ENCODE measurements at places on chromosomes 3 and 15.
A peak's percentile ranks its signal among the peaks of the same experiment; 100 is the strongest.

- DNase-seq: no peak
Measured at GRCh38 chr15:70875001-70875782, 17.0 kb downstream of the THAP10 start.

DNA sequence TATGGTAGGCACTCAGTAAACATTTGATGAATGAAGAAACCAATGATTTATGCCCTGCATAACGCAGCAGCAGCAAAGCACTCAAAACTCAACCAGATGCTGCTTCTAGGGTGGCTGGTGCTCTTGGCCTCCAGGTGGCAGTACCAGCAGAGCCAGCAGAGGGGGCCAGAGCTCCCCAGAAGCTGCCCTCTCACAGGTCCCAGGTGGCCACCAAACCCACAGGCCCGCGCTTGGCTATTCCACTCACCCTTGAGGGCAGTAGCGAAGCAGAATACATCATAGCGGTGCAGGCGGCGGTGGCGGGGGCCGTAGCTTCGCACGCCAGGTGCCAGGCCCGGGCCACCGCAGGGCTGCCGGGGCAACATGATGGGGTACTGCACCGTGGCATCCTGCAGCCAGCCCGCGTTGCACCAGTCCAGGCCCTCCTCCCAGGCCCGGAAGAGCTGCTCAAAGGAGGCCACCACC lies 16.6 kb downstream of the HAPLN3 start:
- DNase-seq: peak; percentile 77

GRCh38 chr3:79937567-79937966 lies 169.8 kb upstream of the ROBO1 start:
- no peak for DNase-seq

GRCh38 chr3:9397906-9398699 lies 688 bp downstream of the SETD5 start:
- no peak for DNase-seq

GRCh38 chr3:134904241-134904771 lies 109.2 kb downstream of the EPHB1 start:
- no peak for DNase-seq

DNA sequence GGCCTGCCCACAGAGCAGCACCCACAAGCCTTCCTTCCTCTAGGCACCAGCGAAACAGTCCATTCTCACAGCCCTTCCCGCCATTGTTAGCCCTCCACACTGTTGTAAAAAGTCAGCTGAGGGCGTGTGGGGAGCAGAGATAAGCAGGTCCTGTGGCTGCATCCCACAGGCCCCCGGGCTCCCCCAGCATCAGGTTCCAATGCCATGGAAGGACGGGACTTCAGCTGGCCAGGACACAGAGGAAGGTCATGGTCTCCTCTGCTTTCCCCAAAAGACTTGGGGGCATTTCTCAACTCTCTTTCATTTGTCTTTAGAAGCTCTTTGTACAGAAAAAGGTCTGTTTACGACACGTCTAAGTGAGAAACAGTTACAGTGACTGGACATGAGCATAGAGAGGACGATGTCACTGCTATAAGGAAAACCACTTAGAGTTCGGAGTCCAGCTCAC lies 85.2 kb upstream of the HERC1 start:
- no peak for DNase-seq

GRCh38 chr3:52393131-52393807 lies 51.6 kb downstream of the SEMA3G start:
- no peak for DNase-seq

GRCh38 chr3:115418583-115418982 lies 204.7 kb upstream of the GAP43 start:
- DNase-seq: no peak

- peak; percentile 13 for DNase-seq
Measured at GRCh38 chr3:64685331-64685799, 2.4 kb downstream of the ADAMTS9 start.

- no peak for DNase-seq
Measured at GRCh38 chr15:100806157-100806556, 73.5 kb upstream of the ALDH1A3 start.

- DNase-seq: no peak
Measured at GRCh38 chr15:48641416-48641815, 4.1 kb downstream of the FBN1 start.

DNA sequence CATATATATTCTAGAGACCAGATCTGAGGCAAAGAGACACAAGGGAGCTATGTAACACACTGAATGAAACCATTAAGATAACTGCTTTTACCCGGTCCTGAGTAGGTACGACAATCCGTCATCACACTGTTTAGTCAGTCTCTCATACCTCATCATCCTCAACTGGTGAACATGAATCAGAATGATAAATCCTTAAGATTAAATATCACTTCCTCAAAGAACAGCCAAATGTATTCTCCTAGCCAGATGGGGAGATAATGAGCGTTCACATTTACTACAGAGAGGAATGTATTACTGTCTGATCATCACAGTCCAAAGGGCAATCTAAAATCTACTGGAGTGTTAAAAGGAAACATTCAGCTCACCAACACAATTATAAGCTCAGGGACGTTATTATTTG lies 319.4 kb upstream of the STAC start:
- no peak for DNase-seq

DNA sequence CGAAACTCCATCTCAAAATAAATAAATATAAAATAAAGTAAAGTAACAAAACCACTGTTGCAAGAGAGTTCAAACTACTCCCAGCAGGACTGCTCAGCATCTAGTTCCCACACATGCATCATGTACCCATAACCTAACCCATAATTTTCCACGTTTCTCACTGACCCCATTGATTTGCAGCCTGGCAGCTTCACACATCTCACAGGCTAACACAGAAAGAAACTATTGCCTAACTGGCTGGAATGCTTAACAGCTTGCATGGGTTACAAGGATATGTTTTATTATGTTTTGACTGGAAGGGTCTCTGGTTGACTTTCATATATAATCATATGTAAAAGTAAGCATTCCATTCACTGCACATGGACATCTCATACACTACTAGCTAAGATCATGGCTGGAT lies 55.6 kb upstream of the TBC1D23 start:
- no peak for DNase-seq

DNA sequence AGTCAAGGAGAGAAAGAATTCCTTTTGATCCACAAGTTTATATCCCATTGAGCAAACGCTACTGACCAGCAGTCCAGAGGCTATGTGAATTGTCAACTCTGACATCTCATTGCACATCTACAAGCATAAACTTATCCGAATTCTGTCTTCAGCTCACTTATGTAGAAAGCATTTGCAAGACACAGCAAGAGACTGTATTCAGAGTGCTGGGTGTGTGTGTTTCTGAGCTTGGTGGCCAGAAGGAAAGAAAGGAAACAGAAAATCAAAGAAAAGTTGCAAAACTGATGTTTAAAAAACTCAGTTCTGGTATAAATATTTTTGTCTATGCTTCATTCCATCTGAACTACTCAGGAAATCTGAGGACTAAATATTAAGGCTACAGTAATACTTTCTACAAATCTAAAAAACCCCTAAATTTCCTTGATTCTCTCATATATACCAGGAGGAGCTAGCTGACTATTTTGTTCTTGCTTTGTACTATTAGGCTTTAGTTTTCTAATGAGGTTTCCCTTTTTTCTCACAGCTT lies 45.5 kb downstream of the LSAMP start:
- no peak for DNase-seq

DNA sequence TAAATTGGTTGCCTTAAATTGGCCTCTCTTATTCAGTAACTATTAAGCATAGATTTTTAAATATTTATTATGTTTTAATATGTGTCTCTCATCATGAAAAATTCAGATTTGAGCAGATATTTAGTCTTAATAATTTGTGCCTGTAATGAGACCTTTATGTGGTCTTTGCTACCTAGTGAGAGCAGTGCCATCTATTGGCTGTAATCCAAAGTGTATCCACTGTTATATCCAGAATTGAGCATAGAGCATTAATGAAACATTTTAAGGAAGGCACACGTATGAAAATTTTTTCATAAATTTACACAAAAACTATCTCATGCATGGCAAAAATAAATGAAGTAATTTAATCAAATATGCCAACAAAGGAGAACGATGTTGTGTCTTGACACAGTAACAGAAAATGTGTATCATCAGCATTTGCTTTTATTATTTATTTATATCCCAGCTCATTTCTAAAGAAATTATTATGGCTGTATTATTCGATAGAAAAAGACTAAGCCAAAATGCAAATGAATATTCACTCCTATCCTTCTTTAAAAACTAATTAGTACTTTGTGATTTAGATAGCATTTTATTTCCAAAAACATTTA lies 203.5 kb downstream of the RSRC1 start:
- DNase-seq: peak; percentile 7

DNA sequence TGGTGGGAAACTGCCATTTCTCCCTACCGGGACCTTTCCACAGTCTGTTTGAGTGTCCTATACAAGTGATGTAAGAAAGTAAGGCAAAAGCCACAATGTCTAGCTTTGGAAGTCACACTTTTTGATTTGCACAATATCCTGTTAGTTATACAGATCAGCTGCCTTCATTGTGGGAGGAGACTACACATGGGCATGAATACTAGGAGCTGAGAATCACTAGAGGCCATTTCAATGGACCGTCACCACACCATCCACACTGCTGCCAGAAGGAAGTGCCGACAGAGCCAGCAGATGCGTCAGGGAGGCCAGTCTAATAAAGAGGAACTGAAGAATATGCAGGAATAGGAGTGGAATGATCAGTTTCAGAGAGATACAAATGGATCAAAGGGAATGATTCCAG lies 65.8 kb downstream of the SCN11A start:
- no peak for DNase-seq

- DNase-seq: no peak
Measured at GRCh38 chr15:38535491-38536200, 29.0 kb downstream of the RASGRP1 start.

- no peak for DNase-seq
Measured at GRCh38 chr15:43878446-43878845, 51.6 kb downstream of the WDR76 start.

- no peak for DNase-seq
Measured at GRCh38 chr3:152636651-152637050, 198.3 kb upstream of the P2RY1 start.

DNA sequence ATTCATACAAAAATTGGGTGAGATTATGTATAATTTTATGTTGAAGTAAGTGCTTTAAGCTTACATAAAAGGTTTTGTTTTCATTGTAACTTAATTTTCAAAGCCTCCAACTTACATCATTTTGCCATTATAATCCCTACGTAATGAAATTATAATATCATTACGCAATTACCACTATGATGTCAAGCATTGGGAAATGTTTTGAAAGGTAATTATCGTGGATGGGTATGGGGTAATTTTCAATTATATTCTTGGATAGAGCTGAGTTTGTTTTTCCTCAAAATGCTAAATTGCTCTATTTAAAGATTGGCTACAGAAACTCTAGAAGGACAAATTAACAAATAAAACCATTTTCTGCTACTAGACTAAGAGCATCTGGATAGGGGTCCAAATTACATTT lies 80.2 kb upstream of the FAM3D start:
- no peak for DNase-seq

- peak; percentile 25 for DNase-seq
Measured at GRCh38 chr15:100113351-100114080, 228.3 kb downstream of the ADAMTS17 start.

DNA sequence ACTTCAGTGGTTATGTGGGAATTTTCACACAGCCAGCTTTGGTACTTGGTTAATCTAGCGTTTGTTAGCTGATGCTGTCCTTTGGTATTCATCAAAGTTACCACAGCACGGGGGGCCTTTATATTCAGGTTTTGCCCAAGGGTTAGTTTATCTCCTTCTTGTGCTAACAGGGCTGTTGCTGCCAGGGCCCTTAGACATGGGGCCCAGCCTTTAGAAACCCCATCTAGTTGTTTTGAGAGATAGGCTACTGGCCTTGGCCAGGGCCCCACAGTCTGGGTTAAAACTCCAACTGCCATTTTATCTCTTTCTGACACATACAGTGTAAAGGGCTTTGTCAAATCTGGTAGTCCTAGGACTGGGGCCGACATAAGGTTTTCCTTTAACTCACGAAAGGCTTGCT lies 7.5 kb upstream of the DNAAF4 start:
- no peak for DNase-seq

DNA sequence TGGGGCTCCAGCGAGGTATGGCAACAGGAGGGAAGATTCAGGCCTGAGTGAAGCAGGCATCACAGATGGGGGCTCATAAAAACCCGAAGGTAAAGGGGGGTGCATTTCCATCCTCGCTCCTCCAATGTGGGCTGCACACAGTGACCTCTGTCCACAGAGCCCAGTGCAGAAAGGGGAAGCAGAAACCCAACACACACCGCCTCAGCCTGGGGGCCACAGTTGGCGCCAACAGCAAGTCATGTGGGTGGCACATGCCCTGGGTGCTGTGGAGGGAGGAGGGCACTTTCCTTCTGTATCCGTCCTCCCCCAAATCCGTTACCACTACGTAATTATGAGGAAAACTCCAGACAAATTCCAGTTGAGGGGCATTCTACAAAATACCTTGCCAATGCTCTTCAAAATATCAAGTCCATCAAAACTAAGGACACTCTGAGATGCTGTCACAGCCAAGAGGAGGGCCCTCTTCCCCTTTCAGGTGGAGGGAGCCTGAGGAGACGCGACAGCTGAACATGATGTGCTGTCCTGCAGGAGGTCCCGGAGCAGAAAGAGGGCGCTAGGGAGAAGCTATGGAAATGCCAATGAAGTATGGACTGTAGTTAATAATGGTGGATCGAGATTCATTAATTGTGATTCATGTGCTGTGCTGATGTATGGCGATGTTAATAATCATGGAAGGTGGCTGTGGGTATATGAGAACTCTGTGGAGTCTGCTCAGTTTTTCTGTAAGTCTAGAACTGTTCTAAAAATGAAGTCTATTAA lies 16.4 kb downstream of the APBA2 start:
- no peak for DNase-seq

GRCh38 chr15:100292010-100292409 lies 49.8 kb downstream of the ADAMTS17 start:
- DNase-seq: no peak

DNA sequence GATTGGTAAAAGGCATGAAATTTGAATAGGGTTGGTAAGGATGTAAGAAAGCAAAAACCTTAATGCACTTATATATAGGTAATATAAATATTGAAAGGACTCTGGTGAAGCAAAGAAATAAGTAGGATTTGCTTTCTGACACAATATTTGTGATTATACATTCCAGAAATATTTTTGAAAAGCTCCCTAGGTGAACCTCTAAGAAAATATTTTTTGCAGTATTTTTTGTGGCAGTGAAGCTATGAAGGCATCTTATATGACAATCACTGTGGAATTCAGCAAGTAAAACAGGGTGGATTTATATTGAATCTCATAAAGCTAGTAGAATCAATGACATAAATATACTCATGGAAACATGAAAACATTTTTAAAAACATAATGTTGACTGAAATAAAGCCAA lies 119.6 kb upstream of the EPHA3 start:
- no peak for DNase-seq

DNA sequence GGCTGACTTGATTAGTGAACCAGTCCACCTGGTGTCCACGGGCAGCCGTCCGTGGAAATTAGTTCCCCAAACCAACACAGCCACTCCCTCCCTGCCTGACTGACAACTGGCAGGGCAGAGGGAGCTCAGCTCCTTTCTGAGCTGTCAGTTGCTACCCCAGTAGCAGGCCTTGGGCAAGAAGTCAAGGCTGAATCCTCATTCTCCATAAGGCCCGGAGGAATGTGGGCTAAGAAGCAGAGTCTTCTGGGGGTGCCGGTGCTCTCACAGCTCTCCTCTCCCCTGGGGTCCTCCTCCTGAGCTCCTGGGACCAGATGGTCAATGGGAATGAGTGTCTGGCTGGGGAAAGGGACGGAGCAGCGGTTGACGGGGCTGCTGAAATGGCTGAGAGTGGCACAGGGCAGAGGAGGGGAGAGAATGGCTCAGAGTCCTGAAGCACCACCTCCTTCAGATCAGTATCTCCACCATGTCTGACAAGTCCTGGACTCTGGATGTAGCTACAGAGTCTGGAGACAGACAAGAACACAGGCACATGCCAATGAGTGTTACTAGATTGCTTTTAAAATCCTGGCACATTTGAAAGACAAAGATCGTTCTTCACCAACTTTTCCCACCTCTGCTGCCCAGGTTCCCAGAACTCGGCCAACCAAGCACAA lies 16.9 kb downstream of the AMOTL2 start:
- DNase-seq: no peak

All from hepatic stellate cell (primary cell).